Stimulated activated CD4-positive, alpha-beta T cell treated with anti-CD3 and anti-CD28 coated beads, TNF-alpha, amount 100 ng/mL, for 4 hours (primary cell): ENCODE measurements at places on chromosomes 12 and 14.

DNA sequence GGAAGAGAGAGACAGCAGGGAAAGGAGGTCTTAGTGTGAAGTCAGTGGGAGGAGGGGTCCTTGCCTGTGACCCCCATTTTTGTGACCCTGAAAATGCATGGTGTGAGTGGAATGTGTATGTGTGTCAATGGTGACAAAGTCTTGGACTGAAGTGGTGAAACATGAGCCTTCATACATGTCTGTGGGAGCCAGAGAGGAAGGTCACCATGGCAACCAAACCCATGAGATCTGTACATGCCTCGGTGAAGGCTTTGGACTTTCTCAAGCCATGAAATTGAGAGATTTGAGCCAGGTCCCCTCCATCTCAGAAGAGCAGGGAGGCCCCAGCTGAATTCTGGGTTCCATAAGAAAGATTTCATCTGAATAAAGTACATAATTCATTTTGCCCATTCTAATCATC lies 108.7 kb downstream of the TTC8 start:
- DNase-seq = no peak

GRCh38 chr12:107622001-107622400 lies 63.6 kb upstream of the PWP1 start:
- no peak for DNase-seq

DNA sequence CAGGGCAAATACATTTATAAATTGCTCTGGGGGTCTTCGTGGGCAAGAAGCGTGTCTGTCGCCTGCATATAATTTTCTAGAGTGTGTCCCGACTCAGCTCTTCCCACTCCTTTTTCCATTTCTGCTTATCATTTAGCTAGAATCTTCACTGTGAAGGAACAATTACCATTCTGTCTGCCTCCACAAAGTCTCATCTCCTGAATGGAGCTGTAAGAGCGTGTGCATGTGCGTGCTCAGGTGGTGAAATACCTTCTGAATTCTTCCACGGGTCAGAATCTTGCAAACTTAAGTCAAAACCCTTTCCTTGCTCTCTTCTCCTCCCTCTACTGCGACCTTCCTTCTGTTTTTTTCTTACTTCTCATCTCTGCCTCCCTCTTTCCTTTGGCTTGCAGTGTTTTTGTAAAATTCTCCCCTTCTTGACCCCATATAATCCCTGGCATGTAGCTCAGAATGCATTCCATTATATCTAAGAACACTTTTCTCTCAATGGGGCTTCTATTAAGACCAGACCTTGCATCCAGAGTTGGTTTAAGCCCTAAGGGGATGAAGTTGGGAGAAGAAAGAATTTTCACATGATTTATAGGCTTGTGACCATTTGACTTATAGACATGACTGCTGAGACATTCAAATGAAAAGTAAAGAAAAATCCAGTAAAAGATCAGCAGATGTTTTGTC lies 25.0 kb upstream of the GSG1 start:
- DNase-seq = no peak

DNA sequence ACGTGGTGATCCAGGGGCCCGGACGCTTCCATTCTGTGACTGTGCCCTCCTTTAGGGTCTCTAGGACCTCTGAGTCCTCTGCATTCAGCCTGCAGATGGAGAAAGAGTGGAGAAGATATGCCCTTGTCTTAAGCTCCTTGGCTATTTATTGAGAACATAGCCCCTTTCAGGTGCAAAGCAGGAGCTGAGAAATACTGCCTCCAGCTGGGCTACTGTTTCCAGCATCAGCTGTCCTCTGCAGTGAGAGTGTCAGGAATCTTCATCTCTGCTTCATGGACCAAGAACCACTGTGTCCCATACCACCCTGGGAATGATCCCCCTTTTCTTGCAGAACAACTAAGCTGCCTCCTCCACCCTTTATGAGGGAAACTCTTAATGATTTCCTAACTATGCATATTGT lies 47.8 kb upstream of the CEP83 start:
- no peak for DNase-seq

DNA sequence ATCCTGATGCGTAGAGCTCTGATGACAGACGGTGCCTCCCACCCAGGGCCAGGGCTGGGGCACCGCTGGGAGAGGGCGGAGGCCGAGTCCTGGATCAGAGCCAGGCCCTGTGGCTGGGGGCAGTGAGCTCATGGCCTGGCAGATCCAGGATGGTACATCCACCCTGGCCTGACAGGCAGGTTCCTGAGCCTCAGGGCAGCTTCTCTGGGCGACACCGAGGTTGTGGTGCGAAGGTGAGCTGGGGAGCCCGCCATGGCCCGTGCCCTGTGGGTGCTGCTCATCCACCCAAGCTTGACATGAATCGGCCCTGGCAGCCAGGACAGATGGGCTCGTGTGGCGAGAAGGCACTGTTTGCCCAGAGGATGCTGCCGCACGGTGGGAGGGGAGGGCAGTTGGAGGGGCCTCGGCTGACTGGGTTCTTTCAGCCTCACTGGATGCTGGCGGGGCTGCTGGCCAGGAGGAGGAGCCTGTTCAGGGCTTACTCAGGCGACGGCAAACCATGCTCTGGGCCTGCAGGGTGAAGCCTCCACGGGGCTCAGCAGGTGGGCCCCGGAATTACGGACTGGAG lies 16.6 kb downstream of the LRTM2 start:
- no peak for DNase-seq

- no peak for DNase-seq
Measured at GRCh38 chr14:81710232-81710845, 176.7 kb upstream of the SEL1L start.

GRCh38 chr12:109605016-109605415 lies 31.4 kb downstream of the MVK start:
- no peak for DNase-seq

- no peak for DNase-seq
Measured at GRCh38 chr14:90023176-90023896, 38.5 kb upstream of the KCNK13 start.

DNA sequence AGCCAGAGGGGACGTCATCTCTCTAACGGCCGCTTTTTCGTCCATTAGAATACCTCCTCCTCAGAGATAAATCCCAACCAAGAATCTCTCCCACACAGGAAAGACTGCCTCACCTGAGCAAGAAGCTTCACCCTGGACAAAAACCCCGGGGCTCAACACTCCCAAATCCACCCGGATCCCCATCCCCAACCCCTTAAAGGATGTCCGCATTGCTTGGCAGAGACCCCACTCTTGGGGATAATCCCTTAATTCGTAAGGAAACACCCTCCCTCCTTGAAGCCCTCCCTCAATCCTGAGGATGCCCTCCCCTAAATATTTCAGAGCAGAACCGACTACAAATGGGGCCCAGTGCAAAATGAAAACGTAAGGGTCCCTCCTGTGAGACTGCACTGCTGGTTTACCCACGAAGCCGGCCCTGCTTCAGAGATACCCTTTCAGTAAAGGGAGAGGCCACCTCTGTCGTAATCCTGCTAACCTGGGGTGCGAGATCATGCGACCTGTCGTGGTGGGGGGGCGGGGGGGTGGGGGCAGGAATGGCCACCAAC lies 655 bp upstream of the DYNLL1 start:
- no peak for DNase-seq

- no peak for DNase-seq
Measured at GRCh38 chr12:49428793-49429192, 61.5 kb downstream of the SPATS2 start.

GRCh38 chr12:41023836-41024235 lies 164.3 kb upstream of the PDZRN4 start:
- DNase-seq = no peak

DNA sequence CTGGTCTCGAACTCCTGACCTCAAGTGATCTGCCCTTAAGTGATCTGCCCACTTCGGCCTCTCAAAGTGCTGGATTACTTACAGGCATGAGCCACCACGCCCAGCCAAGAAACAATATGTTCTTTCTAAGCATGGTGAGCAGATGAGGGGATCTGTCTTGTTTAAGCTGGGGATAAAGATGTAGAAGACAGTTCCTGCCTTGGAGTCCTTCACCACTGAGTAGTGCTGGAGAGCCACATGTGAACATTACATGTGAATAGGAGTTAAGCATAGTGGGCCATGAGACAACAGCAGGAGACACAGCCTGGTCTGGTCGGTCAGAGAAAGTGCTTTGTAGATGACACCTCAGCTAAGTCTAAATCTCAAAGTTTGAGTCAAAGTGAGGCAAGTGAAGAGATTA lies 26.0 kb downstream of the TMBIM6 start:
- no peak for DNase-seq

- no peak for DNase-seq
Measured at GRCh38 chr14:106599209-106599608, 1072.8 kb downstream of the TMEM121 start.

DNA sequence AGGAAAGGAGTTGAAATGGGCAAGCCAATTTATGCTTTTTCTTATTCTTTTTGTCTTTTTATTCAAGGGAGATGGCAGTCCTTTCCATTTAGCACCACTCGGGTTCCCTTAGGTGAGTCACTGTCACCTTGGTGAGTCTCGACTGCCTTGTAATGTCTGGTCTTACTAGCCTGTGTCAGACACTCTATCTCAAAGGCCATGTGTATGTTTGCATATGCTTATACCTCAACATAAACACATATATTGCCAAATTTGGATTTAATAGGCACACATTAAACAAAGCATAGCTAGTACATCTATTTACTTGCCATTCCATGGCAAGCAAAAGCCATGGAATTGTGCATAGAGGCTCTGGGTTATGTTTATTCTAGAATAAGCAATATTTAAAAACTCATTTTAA lies 624.9 kb upstream of the FOXG1 start:
- DNase-seq = no peak

- DNase-seq = no peak
Measured at GRCh38 chr14:71804992-71805391, 127.2 kb upstream of the RGS6 start.

GRCh38 chr12:109677279-109677691 lies 36.3 kb upstream of the FAM222A start:
- DNase-seq = no peak

DNA sequence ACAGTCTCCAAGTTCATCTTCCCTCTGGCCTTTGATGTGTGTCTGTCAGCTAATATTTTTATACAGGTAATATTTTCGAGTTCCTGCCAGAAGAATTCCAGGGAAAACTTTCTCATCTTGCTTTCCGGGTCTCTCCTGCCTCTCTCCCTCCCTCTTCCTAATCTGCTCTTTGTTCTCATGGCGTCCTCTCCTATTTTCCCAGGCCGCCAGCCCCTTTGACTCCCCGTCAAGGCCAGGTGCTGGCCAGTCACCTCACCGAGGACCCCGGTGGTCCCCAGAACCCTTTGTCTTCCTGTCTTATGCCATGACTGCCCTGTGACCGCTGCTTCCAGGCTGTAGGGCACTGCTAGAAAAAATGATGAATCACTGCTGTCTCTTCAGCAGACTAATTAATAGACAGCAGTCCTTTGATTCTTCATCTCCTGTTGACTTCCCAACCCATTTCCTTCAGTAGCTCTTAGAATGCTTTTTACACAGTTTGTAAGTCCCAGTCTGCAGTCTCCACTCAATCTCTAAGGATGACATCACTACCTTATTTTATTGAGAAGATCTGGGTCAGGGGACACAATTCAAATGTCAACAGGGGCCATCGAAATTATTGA lies 40.7 kb downstream of the PPFIBP1 start:
- no peak for DNase-seq

GRCh38 chr14:95477411-95478269 lies 38.8 kb downstream of the SYNE3 start:
- no peak for DNase-seq

GRCh38 chr12:64793610-64794009 lies 30.8 kb upstream of the TBC1D30 start:
- no peak for DNase-seq

GRCh38 chr14:100425429-100425827 lies 102.3 kb downstream of the SLC25A47 start:
- no peak for DNase-seq

DNA sequence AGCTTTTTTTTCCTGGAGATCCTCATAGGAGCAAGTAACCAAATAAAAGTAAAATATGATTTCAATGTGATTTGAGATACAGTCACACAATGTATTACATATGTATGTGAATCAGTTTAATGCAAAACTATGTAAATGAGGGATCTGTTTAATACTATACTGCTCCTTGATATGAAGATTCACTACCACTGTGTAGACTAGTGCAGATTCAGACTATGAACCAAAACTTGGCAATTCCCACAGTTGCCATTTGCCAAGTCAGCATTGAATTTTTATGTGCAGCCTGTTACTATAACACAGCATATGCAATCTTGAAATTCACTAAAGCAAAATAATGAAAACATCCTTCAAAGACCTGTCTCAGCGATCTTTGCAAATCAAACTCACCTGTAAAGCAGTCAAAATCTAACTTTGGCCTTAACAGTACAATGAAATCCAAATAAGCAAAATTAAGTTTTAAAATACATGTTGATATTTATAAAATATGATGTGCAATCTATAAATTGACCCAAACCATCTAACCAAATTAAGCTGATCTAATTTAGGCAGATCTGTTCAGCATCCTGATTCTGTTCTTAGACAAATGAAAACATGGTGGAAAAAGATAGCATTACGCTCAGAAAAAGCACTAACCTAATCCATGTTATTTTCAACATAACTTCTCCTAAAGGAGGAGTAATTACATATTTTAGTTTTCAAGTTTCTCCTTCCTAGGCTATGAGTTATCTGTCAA lies 25.5 kb upstream of the LMNTD1 start:
- no peak for DNase-seq

DNA sequence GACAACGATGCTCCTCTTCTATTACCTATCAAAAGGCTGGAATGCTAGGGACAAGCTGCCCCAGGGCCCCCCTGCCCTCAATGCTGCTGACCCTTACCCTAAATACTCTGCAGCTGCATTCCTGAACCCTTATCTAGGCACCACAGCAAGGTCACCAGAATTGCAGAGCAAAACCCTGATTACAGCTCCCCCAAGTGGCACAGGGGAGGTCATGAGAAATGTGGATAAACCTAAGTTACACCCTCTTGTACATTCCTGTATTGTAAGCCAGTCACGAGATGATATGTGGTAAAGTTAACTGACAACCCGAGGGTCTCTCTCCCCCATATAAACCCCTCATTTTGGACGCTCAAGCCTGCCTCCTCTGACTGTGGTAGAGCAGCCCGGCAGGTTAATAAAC lies 411.8 kb upstream of the STXBP6 start:
- DNase-seq = no peak

GRCh38 chr12:121025442-121026226 lies 9.3 kb upstream of the C12orf43 start:
- no peak for DNase-seq

- DNase-seq = no peak
Measured at GRCh38 chr12:1870086-1870485, 48.4 kb downstream of the CACNA2D4 start.
